ENCODE measurements at places on chromosomes 16 and 17.

GRCh38 chr17:75908201-75908600, 3.5 kb upstream of the MRPL38 start:
- no peak overlapping the region for H3K27ac ChIP-seq
- H3K27me3 ChIP-seq, result no peaks in the 10 kb centered on the region
- H3K4me3 ChIP-seq, result no peak overlapping the region
- DNase-seq, result no peak
- H3K4me1 ChIP-seq, result peaks cover 20% of the 10 kb centered on the region

DNA sequence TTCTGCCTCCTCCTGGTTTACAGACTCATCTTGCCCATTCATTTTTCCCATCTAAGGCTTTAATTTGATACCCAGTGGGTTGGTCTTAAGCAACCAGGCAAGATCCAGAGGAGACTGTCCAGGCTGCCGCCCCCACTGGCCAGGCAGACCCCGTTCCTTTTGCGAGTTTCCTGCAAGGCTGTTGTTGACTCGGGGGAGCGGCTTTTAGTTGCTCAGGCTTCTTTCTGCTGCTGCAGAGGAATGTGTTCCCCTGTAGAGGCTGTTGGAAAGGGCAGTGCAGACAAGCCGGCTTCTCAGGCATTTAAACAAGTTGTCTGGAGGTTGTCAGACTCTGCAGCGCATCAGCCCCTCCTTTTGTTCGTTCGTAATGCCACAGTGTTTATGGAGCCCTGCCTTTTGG, 231.2 kb downstream of the PRKCA start:
- no peaks in the 10 kb centered on the region for H3K27me3 ChIP-seq
- peaks cover 73% of the 10 kb centered on the region for H3K4me1 ChIP-seq
- DNase-seq, result no peak
- peaks cover 8% of the 10 kb centered on the region for H3K36me3 ChIP-seq

GRCh38 chr17:79137789-79138165, 63.2 kb downstream of the ENGASE start:
- no peak for DNase-seq
- no peaks in the 10 kb centered on the region for H3K4me1 ChIP-seq
- H3K27me3 ChIP-seq, result peaks cover 7% of the 10 kb centered on the region
- no peaks in the 10 kb centered on the region for H3K36me3 ChIP-seq

- H3K4me1 ChIP-seq, result no peaks in the 10 kb centered on the region
- no peak overlapping the region for H3K4me3 ChIP-seq
- peaks cover 6% of the 10 kb centered on the region for H3K27me3 ChIP-seq
- no peak for DNase-seq
Measured at GRCh38 chr16:23765933-23766332, 11.1 kb downstream of the CHP2 start.

GRCh38 chr17:79974566-79975497, 60.8 kb downstream of the TBC1D16 start:
- DNase-seq, result no peak
- H3K27ac ChIP-seq, result no peak overlapping the region
- no peaks in the 10 kb centered on the region for H3K27me3 ChIP-seq

DNA sequence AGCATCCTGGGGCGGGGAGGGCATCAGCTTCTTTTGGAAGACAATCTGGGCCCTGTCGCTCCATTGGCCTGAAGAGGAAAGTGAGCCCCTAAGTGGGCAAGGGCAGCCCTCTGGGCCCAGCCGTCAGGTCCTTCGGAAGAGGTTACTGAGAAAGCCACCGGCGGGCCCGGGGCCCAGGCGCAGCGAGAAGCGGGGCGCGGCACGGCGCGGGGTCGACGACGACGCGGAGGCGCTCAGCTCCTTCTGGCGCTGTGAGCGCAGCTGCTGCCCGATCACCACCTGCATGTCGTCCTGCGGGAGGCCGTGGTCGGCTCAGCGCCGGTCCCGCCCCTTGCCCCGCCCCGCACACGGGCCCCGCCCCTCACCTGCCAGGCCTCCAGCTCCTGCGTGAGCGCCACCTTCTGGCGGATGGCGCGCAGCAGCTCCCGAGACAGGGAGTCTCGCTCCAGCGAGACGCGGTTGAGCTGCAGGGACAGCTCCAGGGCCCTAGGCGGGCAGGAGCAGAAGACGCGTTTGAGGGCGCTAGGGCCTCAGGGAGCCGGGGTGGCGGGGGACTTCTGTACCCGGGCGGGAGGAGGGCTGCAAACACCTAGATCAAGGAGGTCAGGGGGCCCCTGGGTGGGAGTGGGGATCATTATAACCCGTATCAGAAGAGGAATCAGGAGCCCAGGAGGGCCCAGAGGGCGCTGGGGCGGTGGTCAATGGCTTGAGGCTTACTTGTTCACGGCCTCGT, 4.3 kb downstream of the THOC6 start:
- H3K4me3 ChIP-seq, result peak overlapping the region; percentile 69
- peaks cover 5% of the 10 kb centered on the region for H3K36me3 ChIP-seq
- H3K27ac ChIP-seq, result no peak overlapping the region

Data from activated T-cell treated with anti-CD3 and anti-CD28 coated beads, Interleukin-2, amount 50 U/mL, for 72 hours (primary cell).